A549 treated with Mapracorat at 1 μM for 4 hours (cell line): ENCODE measurements at places on chromosomes 5 and 9. TPM values are rescaled to one million over a fixed set of nuclear protein-coding genes. Genes with fewer than 3 reads are reported as not detected.

The PCDHB2 gene
- total RNA-seq = 3.3 to 13.0 TPM (median 3.7 TPM) in 5 replicates

The ENG gene
- total RNA-seq = 0.07 to 0.15 TPM (median 0.10 TPM) in 5 replicates

The ZNF618 gene
- total RNA-seq = 7.9 to 11.2 TPM (median 10.4 TPM) in 5 replicates

The SLC1A3 gene
- 0.05 to 0.27 TPM in 2 of 5 replicates, not detected in the others for total RNA-seq

The PCDHA4 gene
- total RNA-seq = 1.5 to 1.8 TPM (median 1.7 TPM) in 5 replicates

The LHX2 gene
- total RNA-seq = 4.0 to 5.3 TPM (median 4.7 TPM) in 5 replicates

The LEAP2 gene
- total RNA-seq = 0.46 to 1.4 TPM (median 0.90 TPM) in 5 replicates

The RGS7BP gene
- not detected in 5 replicates for total RNA-seq

The SLC36A2 gene
- total RNA-seq = not detected in 5 replicates

The SNX24 gene
- total RNA-seq = 20.7 to 25.3 TPM (median 23.5 TPM) in 5 replicates

The SLC45A2 gene
- total RNA-seq = 0.17 TPM in 1 of 5 replicates, not detected in the others

The NR2F1-AS1 gene
- 1.9 to 4.7 TPM (median 3.7 TPM) in 5 replicates for total RNA-seq

The OLFML2A gene
- total RNA-seq = 19.1 to 31.2 TPM (median 27.9 TPM) in 5 replicates

The CIZ1 gene
- 67.7 to 95.1 TPM (median 82.4 TPM) in 5 replicates for total RNA-seq

The DMRT3 gene
- not detected in 5 replicates for total RNA-seq

The RASA1 gene
- 17.1 to 23.5 TPM (median 21.5 TPM) in 5 replicates for total RNA-seq

The TIMD4 gene
- total RNA-seq = 0.74 to 1.6 TPM (median 1.1 TPM) in 5 replicates

The ST8SIA4 gene
- total RNA-seq = 0.20 to 0.38 TPM (median 0.29 TPM) in 5 replicates

The OR1Q1 gene
- not detected in 5 replicates for total RNA-seq

The HMMR gene
- 21.3 to 28.0 TPM (median 25.2 TPM) in 5 replicates for total RNA-seq

The BASP1 gene
- total RNA-seq = 202 to 264 TPM (median 258 TPM) in 5 replicates

The PCSK1 gene
- total RNA-seq = 0.14 to 0.29 TPM (median 0.22 TPM) in 5 replicates

The CNTFR gene
- 0.13 to 0.15 TPM (median 0.14 TPM) in 3 of 5 replicates, not detected in the others for total RNA-seq

The CCNI2 gene
- 0.05 to 0.39 TPM (median 0.21 TPM) in 4 of 5 replicates, not detected in the other for total RNA-seq

The SH2D3C gene
- 0.06 to 0.15 TPM (median 0.09 TPM) in 5 replicates for total RNA-seq
